ENCODE measurements at places on chromosomes 5 and 9.

DNA sequence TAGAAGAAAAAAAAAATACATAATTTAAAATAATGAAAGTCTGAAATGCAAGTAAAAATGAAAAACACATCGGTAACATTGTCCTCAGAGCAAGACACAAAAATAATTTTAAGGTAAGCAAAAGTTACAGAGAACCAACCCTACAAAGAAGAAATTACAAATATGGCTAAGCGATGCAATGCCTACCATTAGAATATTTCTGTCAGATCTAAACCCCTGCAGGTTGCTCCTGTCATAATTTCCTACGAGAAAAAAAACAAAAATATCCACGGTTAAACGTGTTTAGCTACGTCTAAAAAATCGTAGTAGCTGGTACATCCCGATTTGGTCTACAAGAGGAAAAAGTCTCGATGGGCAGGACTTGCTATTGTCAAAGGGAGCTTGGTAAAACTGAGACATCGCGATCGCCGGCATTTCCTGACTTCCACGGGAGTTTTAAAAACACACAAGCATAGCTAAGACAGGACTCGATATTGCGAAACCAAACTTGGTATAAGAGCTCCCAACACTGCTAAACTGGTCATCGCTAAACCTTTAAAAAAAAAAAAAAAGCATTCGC lies 1.1 kb upstream of the ANXA2R start:
- DNase-seq = no peak

GRCh38 chr9:129221979-129222635 lies 44.0 kb upstream of the IER5L start:
- DNase-seq = peak; percentile 55

- DNase-seq = no peak
These were observed 136.2 kb downstream of the FANCC start for GRCh38 chr9:95181226-95181818.

- no peak for DNase-seq
These were observed 526.7 kb downstream of the PDE4D start for GRCh38 chr5:59366784-59367183.

- DNase-seq = no peak
These were observed 7.1 kb upstream of the TEX48 start for GRCh38 chr9:114688909-114689610.

DNA sequence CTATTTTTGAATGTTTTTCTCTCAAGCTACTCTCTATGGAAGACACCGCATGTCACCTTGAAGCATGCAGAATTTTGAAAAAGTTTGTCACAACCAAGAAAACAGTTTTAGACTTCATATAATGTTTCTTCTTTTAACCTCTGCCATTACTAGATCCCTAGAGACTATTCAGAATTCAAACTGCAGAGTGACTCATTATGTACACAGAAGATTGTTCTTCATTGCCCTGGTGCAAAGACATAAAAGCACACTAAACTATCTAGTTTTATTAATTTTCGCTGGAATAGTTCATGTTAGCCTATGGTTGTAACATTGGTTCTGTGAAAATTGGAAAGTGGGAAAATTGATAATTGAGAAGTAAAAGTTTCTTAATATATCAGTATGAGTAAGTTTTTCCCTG lies 18.4 kb downstream of the F2RL2 start:
- no peak for DNase-seq

GRCh38 chr9:111980398-111980797 lies 83.8 kb downstream of the UGCG start:
- DNase-seq = no peak

GRCh38 chr9:85118990-85119755 lies 449.6 kb downstream of the NTRK2 start:
- DNase-seq = no peak

DNA sequence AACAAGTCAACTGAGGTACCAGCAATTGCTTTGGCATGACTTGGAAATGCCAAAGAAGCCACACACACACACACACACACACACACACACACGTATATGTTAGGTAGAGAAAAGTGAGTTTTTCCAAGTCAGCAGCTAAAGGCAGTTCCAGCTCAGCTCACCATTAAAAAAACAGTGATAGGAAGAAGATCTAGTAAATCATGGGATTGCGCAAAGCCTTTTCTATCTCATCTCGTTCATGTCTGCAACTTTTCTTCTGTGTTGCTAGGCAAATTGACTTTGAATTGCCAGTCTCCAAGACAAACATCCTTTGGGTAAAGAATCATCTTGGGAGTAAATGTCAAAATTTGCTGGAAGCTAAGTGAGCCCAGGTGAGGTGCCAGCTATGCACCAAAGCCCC lies 500.1 kb downstream of the ENC1 start:
- DNase-seq = no peak

- no peak for DNase-seq
These were observed 33.9 kb downstream of the SH3TC2 start for GRCh38 chr5:149028984-149029383.

DNA sequence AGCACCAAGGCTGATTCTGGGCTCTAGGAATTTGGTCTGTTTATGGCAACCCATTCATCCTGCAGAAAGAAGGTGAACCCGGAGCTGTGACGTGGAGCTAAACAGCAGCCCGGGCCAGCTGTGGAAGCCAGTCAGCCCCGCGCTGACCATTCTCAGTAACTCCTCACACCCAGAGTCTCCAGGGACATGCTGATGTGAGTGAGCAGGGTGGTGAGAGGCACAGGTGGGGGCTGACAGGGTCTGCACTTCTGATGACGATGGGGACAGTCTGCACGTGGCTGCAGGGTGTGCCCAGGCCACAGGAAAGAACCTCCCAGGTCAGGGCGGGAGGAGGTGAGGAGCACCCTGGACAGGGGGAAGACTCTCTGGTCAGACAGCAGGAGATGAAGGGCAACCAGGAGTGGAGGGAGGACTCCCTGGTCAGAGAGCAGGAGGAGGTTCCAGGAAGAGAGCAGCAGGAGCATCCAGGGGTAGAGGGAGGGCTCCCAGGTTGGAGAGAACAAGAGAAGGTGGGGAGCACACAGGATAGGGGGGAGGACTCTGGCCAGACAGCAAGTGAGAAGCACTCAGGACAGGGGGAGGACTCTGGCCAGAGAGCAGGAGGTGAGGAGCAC lies 26.1 kb upstream of the SLC6A3 start:
- no peak for DNase-seq

GRCh38 chr9:129677456-129677855 lies 12.0 kb downstream of the PRRX2 start:
- DNase-seq = peak; percentile 64

GRCh38 chr5:147565524-147565923 lies 55.7 kb upstream of the DPYSL3 start:
- no peak for DNase-seq
